Stimulated activated CD8-positive, alpha-beta memory T cell treated with anti-CD3 and anti-CD28 coated beads, Interleukin-2, amount 100 ng/mL, for 1 hour (primary cell): ENCODE measurements at places on chromosomes 2 and 18.

- no peak for DNase-seq
Observed at GRCh38 chr2:18435426-18436037, 124.9 kb downstream of the RDH14 start.

GRCh38 chr2:5145053-5145452 lies 547.1 kb upstream of the SOX11 start:
- DNase-seq = no peak

- no peak for DNase-seq
Observed at GRCh38 chr2:50958504-50958903, 73.4 kb downstream of the NRXN1 start.

DNA sequence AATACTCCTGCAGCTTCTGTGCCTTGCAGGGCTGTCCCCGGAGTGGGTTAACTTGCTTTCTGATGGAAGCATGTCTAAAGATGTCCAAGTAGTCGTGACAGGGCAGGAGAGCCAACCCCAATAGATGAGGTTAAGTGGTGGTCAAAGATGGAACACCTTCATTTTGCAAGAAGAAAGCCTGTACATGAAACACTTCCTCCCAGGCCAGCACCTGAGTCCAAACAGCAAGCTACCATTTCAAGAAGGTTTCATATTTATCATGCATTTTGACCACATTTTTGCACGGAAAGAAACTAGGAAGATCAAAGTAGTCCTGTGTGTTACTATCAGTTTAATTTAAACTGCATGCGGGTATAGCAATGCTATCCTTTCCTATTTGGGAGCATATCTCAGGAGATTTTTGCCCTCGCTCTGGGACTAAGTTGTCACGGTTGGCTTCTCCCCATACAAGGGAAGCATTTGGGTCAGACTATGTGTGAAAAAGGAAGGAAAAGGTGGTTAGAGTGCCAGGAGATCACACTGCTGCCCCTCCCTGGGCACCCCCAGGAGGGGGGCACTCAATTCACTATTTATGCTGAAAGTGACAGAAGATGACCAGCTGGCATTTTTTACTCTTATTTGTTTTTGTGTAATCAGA lies 187.6 kb downstream of the ZNF521 start:
- DNase-seq = no peak

DNA sequence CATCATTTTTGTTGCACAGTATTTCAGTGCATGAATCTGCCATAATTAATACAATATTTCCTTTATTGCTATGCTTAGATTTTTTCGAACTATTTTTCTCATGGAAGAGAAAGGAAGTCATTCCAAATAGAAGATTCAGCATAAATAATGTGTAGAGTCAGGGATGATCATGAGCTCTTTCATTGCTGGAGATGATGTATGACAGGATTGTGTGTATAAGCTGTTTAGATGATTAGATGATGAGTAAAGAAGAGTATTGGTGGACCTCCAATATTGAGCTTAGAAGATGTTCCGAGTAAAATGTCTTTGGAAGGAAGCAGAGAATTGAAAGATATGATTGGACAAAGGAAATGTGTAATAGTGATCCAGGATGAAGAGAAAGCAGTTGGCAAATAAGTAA lies 364.5 kb downstream of the PARD3B start:
- DNase-seq = no peak

GRCh38 chr2:74824679-74825078 lies 9.2 kb upstream of the HK2 start:
- no peak for DNase-seq

DNA sequence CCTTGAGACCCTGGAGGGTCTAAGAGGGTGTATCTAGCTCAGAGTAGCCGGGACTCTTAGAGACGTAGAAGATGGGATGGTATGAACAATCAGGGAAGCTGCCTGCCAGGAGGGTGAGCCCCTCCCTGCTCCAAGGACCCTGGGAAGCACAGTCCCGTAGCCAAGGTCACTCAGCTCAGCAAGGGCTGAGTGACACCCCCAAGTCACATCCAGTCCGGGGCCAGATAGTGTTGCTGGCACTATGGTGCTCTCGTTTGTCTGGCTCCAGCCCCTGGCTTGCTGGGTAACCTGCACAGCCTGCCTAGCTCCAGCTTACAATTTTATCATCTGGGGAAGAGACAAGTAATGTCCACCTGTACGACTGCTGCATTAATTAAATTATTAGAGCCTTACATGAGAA lies 22.3 kb downstream of the REEP1 start:
- DNase-seq = no peak

DNA sequence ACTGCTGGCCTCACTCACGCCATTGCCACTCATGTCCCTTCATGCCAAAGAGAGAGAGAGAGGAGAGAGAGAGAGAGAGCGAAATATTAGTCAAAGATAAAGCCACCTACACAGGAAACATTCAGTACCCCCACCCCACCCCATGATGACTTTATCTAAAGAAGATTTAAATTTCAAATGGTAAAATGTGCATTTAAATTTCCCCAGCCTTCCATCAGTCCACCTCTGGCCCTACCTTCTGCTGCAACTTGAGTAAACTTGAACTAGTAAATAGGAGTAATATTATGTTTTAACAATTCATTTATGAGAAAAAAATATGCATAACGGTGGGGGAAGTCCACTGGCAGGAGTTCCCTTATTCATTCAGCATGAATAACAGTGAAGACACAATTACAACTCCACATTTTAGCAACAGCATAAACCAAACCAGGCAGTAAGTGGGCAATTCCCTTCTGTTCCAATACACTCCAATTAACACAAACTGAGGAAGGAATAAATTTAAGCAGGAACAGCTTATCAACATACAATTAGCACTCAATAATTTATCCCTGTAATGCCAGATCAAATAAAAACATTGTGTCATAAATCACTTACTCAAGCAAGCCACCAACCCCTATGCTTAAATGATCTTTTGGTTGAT lies 264.2 kb downstream of the LNPK start:
- DNase-seq = no peak

- DNase-seq = no peak
Observed at GRCh38 chr2:196142825-196143224, 28.6 kb downstream of the STK17B start.

DNA sequence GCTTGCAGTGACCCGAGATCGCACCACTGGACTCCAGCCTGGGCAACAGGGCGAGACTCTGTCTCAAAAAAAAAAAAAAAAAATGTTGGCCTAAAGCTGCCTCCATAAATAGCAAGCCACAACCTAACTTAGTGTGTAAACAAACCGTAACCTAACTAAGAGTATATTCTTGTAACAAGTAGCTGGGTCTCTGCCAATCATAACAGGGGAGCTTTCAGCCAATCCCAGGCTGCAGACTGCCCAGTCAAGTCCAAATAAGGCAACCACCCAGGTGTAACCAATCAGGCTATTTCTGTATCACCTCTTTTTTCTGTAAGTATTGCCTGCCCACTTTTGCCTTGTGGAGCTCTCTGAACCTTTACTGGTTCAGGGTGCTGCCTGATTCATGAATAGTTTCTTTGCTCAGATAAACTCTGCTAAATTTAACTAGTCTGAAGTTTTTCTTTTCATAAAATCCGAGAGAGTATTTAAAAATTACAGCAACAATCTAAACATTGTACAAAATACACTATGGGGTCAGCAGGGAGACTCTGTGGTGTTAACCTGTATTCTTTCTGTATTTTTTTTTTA lies 4.5 kb downstream of the PSTPIP2 start:
- DNase-seq = no peak

- no peak for DNase-seq
Observed at GRCh38 chr18:29226213-29226612, 1049.3 kb upstream of the CDH2 start.
